ENCODE measurements at places on chromosomes 2 and 18. TPM values are rescaled to one million over a fixed set of nuclear protein-coding genes. Genes with fewer than 3 reads are reported as not detected.

Gene SLC5A7
- not detected for total RNA-seq

Gene GALNT14
- total RNA-seq, result 2.1 TPM

Gene REG1B
- total RNA-seq, result not detected

Gene PLGLB2
- total RNA-seq, result not detected

Gene OR6B2
- total RNA-seq, result not detected

Gene IL36B
- total RNA-seq, result not detected

Gene TNFRSF11A
- total RNA-seq, result 6.2 TPM

Gene KLHL30
- not detected for total RNA-seq

Gene CD8B2
- not detected for total RNA-seq

Gene CYP27A1
- 7.4 TPM for total RNA-seq

Gene RPL37A
- total RNA-seq, result 1,616 TPM

Gene TUBB8B
- total RNA-seq, result not detected

Gene PLA2R1
- total RNA-seq, result 6.4 TPM

Gene RGPD6
- total RNA-seq, result 21.5 TPM

Gene MAP2
- 29.4 TPM for total RNA-seq

All from mammary microvascular endothelial cell (primary cell).